ENCODE measurements at places on chromosomes 1 and 21.

DNA sequence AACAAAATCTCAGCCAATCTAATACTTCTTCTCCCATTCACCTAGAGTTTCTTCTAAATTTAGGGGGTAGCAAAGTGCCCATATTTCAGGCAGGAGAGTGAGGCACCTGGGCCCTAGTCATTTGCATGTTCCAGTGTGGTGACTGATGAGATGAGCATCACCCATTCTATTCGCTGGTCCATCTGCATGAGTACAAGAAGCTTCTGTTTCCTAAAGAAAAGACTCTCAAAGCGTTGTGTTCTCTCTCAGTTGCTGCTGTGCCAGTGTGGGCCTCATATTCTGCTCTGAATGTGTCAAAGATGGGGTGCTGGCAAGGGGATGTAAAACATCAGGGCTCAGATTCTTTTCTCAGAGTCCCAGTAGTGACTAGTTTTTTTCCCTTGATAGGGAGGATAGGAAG lies 16.1 kb upstream of the DPYD start:
- DNase-seq, result no peak

- DNase-seq, result no peak
Observed at GRCh38 chr1:115299266-115299665, 38.8 kb downstream of the NGF start.

DNA sequence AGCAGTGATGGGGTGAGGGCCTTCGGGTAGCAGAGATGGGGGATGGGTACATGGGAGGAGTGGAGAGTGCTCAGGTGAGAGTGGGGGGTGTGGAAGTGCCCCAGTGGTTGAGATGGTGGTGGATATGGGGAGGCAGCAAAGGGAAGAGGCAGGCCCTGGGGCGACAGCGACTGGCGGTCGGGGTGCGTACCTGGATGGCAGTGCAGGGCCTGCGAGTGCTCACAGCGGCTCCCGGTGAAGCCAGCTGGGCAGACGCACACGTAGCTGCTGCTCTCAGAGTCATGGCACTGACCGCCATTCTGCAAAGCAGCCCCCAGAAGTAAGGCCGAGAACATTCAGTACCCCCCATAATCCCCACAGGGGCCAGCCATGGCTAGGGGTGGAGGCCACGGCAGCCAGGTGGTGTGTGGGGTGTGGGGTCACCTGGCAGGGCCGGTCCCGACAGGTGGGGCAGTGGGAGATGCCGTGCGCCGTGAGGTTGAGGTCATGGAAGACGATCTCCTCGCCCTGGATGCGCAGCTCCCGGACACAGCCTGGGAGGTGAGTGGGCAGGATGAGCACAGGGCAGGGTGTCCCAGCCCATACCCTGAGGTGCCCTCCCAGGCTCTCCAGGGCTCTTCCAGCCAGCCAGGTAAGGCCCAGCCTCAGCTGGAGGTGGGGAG lies 18.9 kb downstream of the LDLRAD2 start:
- no peak for DNase-seq

DNA sequence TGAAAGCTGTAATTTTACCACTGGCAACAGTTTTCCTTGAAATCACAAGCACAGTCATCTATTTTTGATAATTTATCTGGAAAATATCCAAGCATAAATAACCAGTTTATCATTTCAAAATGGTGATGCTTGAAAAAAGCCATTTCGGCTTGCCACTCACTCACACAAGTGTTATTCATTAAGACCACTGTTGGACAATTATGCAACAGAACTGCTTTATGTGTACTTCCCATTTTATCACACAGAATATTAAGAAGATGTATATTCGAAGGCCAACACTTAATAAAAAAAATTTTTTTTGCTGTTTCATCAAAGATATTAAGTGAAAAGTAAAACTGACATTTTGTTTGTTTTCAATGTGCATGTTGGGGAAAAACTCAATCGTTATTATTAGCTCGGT lies 62.3 kb downstream of the EIF4G3 start:
- no peak for DNase-seq

DNA sequence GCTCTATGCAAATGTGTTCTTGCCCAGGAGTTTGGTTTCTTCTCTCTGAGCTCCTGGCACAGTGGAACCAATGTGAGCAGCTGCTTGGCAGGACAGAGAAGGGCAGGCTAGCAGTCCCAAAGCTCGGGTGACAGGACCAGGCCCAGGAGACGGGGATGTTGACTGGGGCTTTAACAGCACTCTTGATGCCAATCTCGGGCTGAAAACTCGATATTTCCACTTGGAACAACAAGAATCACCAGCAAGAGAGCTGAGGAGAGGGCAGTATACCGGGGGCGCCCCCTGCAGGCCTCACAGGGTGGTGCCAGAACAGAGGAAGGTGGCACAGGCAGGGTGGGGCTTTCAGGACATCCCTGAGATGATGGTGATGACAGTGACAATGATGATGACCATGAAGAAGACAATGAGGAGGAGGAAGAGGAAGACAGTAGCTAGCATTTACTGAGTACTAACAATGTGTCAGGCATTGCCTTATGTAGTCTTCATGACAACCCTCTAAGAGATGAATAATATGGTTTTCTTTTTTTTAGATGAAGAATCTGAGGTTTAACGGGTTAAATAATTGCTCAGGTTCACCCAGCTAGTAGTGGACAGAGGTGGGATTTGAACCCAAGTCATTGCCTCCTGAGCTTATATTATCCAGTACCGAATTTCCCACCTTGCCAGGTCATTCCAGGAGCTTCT lies 2.7 kb upstream of the KCNJ9 start:
- peak; percentile 66 for DNase-seq

DNA sequence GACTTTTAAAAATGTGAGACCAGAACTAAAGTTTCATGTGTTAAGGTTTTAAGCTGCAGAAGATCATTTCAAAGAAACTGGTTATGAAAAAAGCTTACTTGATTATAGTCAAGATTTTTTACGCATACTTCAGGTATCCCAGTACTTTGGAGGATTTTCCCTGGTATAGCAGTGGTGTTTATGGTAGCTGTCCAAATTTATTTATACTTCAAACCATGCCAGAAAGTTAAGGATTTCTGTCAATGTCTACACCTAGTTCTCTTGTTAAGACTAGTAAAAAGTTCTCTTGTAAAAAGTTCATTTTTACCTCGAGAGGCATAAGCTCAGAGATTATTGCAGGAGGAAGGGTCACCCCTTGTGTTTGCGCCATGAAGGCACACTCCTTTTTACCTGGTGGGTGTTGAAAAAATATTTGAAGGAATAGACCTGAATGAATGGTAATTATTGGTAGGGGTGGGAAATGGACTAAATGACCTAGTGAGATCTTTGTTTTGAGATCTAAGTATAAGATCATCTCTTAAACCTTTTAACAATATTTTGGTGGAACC lies 2.8 kb downstream of the DYRK1A start:
- no peak for DNase-seq

DNA sequence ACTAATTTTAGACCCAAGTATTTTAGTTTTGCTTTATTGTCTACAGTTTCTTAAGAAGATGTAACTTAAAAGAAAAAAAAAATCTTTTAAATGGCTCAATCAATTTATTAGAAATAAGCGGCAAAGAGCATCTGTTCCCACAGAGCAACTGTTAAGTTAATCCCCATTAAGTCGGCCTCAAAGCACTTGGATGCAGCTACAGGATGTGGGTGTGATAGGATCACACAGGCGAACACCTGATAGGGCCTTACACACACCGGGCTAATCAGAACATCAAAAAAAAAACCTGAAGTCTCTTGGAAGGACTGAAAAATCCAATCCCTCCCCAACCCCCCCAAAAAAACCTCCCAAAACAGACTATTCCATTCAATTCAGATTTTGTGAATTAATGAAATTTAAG lies 23.0 kb downstream of the APP start:
- no peak for DNase-seq

GRCh38 chr1:168288311-168289052 lies 7.8 kb downstream of the TBX19 start:
- no peak for DNase-seq

DNA sequence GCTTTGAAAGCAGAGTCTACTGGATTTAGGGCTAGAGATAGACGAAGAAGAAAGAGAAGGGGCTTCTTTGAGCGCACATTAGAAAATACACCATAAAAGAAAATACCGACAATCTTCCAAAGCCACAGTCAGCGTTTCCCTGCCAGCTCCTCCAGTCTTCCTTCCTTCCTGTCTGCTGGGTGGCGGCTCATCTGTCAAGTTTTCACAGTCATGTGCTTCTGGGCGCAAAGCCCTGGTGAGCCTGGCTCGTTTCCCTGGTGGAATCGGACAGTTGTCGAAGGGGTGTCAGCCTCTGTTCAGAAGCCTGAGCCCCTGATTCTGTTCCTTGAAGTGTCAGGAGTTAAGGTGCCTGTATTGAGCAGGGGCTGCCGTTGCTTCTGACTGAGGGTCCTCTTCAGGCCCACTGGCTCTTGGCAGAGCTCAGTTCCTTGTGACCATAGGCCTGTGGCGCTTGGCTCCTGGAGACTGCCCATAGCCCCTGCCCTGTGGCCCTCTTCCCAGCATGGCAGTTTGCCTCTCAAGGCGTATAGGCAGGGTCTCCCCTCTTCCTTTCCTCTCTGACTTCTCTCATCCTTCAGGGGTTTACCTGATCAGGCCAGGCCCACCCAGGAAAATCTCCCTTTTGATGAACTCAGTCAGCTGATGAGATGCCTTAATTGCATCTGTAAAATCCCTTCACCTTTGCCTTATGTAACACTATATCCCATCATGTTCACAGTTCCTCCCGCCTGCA lies 58.6 kb downstream of the ADARB1 start:
- no peak for DNase-seq

DNA sequence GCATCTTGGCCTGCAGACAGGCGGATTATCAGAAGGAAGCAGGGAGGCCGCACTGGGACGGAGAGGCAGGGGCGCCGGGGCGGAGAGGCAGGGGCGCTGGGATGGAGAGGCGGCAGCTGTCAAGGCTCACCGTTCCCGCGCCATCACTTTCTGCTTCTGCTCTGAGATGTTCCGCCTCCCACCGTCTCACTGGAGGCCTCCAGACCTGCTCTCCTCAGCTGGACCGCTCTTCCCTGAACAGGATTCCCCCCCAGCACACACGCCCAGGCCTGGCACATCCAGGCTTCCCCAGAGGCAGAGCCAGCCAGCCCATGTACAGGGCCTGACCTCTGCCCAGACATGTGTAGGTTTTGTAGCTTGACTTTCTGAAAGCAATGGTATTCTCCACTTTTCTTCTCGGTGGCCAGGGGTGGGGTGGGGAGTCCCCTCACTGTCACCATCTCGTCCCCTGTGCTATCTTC lies 84.1 kb downstream of the RIPK4 start:
- no peak for DNase-seq

- DNase-seq, result no peak
Observed at GRCh38 chr1:119391749-119392148, 23.2 kb downstream of the HAO2 start.

- DNase-seq, result no peak
Observed at GRCh38 chr1:161921491-161921890, 102.2 kb downstream of the OLFML2B start.

DNA sequence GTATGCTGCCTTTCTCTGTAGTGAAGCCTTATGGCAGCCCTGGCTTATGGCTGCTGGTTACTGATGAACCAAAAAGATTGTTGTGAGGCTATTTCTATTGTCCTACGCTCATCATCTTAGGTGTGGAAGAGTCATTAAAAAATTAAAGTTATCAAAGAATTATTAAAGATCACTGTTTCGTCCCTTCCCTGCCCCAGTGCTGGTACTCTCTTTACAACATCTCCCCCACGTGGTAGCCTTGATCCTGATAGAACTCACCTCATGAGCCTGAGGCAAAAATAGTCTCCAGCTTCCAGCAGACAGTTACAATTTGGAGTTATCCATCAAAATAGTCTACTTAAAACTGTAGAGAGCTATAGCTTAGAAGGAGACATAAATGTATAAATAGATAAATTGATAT lies 201.5 kb downstream of the S1PR1 start:
- no peak for DNase-seq

DNA sequence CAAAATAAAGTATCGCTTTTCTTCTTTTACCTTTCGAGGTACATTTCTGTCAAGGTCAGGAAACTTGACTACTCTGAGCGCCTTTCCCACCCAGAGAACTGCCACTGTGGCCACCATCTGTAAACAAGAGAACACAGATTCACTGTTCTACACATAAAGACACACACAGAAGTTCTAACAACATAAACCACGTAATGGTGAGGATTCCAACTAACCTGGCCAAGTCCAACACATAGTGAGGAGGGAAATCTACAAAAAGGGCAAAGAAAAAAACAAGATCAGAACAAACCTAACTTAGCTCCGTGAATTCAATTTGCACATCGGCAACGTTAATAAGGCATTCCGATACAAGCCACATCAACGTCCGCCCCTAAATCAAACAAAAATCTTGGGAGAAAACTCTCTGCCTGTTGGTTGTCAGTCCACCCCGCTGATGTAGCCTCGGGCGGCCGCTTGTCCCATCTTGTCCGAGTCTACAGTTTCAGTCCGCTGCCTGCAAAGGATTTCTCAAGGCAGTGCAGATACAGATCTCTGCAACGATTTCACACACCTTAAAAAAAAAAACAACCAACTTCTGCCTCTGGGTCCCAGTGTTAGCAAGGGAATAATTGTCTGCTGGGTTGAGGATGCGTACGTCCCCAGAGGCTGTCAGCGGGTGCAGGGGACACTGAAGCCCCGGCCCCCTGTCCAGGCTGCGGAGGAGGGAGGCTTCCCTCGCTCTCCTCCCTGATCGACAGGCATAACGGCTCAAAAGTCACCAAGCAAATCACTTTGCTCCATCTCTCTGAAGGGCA lies 1.0 kb downstream of the SLC35D1 start:
- peak; percentile 35 for DNase-seq
